ENCODE measurements at places on chromosomes 1 and 21.

- peak; percentile 76 for DNase-seq
Measured at GRCh38 chr1:29227511-29227910, 3.2 kb downstream of the MECR start.

DNA sequence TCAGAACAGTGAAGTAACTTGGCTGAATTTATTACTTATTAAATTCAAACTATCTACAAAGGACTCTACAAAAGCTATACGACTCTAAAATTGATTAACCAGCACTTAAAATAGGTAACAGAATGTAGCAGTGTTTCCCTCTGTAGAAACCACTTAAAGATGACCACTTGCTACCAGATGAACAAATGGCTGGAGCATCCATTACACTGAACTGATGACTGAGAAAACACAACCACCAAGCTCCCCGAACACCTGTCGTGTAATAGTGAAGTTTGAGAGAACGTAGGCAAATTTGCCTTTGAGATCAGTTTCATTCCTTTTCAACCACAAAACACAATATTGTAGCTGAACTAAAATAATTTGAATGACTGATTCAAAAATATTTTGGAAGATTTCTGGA is 226.7 kb downstream of the KCNT2 start:
- no peak for DNase-seq

- no peak for DNase-seq
Measured at GRCh38 chr1:160222546-160222945, 17.4 kb downstream of the PEA15 start.

GRCh38 chr1:50420689-50421365 is 2.4 kb downstream of the DMRTA2 start:
- peak; percentile 58 for DNase-seq

- peak; percentile 58 for DNase-seq
Measured at GRCh38 chr1:214476229-214476985, 75.0 kb downstream of the PTPN14 start.

- no peak for DNase-seq
Measured at GRCh38 chr1:84726593-84727499, 36.6 kb upstream of the SSX2IP start.

Data from ELF-1 (cell line).